Activated CD4-positive, alpha-beta T cell treated with anti-CD3 and anti-CD28 coated beads for 24 hours (primary cell): ENCODE measurements at places on chromosomes 12 and 14.

DNA sequence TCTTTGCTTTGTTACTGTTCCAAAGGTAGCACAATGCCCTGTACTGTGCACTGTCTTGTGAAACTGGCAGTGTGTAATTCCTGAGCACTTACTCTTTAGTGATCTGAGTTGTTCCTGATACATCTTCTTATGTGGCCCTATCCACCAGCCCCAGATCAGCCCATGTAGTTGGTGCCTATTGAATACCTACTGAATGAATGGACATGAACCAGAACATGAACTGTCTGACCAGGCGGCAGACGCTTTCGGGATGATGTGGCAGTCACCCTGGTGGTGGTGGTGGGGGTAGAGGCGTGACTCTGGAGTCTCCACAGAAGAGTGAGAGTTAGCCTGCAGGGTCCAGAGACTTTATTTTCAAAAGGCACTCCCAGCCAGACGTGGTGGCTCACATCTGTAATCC, 46.6 kb upstream of the PAPOLA start:
- no peak for DNase-seq

DNA sequence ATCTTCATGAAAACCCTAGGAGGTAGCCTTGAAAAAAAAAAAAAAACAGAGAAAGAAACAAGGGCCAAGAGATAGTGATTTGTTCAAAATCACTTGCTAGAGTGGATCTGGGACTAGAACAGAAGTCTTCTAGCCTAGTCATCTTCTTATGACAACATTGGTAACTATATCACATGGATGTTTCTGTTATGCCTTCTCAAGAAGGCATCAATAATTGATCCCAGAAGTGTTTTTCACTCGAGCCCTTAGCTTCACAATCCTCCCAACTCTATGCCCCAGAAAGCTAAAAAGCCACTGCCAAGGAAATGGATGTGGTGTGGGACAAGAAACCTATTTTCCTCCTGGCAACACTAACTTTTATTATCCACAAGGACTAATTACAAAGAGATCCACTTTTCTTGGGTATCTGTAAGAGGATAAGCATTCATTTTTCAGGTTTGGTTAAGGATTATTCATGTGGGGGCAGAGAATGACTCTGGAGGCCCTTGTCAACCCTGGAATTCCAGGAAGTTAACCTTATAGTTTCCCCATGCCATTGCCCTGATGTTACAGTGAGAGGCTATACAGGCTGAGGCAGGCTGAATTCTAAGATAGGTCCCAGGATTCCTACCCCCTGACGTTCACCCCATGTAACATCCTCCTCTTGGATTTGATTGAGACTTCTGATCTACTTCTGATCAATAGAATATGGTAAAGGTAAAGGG, 67.7 kb upstream of the CPM start:
- DNase-seq, result no peak

- DNase-seq, result peak; percentile 31
Measured at GRCh38 chr12:51270067-51270950, at the start of gene SMAGP. TSS of gene SMAGP (minus strand) at chr12:51270415. CDS start at chr12:51269278, 1,137 bp downstream.

DNA sequence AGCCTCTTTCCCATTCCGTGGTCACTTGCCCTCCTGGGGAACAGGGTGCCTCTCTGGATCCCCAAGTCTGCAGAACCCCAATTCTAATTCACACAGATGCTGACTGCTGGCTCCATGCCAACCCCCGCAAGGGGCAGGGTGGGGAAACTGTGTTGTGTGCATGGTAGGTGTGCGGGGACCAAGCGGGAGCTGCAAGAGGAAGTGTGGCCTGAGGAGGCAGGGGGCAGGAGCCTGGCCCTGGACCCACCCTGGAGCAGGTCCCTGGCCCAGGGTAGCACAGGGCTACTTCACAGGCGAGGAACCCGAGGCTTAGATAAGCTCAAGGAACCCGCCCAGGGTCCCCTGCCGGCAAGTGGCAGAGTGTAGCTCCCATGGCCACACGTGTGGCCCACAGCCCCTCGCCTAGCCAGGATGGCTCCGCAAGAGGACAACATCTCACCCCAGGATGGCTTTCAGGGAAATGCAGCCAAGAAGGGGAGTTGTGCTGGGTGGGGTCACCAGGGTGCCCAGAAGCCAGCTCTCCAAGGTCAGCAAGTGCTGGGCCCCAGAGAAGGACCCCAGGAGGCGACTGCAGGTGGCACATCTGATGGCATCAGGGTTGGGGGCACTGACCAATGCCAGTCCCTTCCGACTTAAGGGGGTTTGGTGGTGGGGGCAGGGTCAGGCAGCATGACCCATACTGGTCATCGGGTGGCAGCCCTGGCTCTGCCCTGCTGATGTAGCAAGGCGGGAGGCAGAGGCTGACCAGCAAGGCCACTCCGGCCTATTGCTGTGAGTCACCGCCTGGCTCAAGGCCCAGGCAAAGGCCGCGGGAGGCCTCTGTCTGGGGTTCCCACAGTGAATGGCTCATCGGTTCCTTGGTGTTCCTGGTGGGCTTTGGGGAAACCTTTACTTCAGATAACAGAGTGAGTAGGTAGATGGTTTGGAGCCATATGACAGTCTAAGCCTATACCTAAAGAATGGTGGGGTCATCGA, 37.3 kb upstream of the EML1 start:
- DNase-seq, result no peak

DNA sequence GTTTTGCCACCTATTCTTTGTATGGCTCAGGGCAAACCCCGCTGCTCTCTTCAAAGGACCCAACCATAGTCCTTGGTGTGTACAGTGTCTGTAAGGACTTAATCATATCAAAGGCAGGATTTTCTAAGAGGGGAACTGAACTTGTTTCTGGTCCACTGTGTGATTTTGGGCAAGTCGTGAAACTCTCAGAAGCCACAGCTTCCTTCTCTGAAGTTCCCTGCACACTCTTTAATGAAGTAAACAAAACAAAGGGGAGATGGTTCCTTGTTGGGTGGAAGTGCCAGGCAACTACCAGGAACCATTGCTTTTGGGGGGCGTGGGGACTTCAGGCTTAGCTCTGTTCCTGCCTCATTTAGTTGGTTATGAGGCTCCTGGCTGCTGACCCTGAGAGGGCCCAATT, 152.4 kb downstream of the VRK1 start:
- no peak for DNase-seq

- no peak for DNase-seq
Measured at GRCh38 chr12:111616177-111616623, 17.1 kb upstream of the ATXN2 start.

- no peak for DNase-seq
Measured at GRCh38 chr14:44995196-44995595, 33.2 kb downstream of the TOGARAM1 start.

DNA sequence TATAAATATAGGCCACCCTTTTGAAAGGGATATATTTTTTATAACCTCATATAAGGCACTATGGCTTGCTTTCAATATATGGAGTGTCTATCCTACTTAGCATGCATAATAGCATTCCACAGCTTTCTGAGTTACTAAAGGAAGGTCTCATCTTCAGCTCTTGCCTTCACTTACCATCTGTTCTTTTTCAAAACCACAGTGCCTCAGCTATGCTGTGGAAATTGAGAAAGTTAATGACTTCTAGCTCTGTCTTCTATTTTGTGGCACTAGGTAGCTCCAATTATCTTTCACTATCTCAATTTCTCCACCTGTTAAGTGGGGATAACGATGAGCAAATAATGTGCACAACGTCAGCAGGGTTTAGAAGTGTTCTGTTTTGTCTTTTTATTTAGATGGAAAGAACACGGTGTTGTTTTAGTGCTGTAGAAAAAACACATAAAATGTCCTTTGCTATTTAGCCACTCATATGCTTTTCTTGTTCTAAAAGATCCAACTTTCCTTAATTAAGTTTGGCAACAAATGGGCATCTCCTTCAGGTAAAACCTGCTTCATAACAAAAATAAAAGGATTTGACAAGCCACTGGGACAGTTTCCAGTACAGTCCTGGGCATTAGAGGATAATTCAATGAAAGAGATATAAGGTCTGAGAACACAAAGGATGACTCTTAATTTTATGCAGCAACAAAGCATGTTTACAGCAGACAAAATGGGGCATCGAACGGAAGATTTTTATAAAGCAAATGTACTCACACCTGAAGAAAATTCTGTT, 462.0 kb upstream of the SYT1 start:
- DNase-seq, result no peak

DNA sequence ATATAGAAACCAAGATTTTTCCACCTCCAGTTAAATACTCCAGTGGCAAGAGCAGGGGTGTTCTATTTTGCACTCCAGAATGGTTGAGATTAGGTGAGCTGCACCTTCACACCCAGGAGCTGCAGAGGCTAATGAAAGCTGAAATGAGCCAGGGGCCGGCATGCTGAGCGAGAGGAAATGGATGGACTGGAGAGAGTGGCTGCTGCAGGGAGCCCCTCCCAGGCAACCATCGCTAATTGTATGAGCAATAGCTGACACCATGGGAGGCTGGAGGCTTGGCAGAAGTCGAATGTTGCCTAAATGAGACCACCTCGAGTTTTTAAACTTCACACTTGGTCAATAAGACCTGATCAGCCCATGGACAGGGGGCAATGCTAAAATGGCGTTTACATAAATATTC, 301.8 kb upstream of the TMPO start:
- no peak for DNase-seq

DNA sequence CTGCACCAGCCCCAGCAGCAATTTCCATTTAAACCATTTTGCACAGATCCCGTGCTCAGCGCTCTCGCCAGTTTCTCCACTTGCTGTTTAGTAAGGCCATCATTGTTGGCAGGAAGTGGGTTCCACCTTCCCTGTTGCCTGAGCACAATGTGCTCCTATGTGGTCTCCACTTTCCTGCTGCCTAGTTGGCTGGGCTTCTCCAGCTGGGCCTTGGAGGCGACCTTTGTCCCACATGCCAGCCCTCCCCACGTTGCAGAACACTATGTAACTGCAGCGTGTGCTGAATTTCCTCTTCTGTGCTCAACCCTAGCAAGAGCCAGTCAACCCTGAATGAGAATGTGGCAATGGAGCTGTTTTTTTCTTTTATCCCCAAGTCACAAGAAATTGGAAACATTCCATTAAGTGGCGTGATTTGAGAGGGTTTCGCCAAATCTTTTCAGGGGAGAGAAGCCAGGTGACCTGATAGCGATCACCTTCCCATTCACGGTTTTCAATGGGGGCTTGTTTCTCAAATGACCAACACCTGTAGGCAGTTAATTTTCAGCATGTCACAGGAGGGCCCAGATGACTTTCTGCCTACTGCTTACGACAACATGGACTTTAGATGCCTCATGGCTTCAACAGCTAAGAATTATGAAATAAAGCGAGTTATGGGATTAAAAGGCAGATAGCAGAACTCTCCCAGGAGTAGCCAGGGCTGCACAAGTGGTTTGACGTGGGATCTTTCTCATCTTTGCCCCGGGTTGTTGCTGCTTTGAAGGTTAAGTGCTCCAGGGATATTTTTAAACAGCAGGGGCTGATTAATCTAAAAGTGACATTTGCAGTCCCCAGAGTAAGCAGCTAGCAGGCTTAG, at the start of gene ACACB:
Gene ACACB, plus strand, starts transcription at position 830 of the 853 bp plus-strand sequence. CDS start 22,819 bp downstream, outside the sequence.
- no peak for DNase-seq

DNA sequence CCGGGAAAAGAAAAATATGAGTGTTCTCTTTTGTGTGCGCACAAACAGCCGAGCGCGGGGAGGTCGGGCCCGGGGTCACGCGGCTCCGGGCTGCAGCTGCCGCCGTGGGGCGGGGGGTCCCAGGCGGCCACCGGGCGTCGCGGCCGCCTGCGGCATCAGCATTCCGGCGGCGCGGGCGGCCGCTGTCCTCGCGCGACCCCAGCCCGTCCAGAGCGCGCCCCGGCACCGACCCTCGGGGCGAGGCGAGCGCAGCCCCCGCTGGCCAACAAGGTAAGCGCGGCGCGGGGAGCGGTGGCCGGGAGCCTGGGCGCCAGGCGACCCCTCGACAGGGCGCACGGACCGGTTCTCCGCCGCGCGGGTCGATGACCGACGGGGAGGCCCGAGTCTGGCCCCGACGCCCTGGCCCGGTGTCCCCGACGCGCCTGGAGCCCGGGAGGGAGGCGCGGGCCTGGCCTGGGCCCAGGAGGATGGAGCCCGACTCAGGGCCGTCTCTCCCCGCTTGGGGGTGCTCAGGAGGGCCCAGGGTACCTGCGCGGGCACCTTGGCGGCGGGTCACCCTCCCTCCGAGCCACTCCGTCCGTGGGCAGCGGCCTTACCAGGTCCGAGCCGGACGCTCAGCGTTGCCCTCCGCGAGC, 103.9 kb upstream of the DIO3 start:
- no peak for DNase-seq

- DNase-seq, result no peak
Measured at GRCh38 chr14:101253948-101254347, 307.3 kb upstream of the DIO3 start.

DNA sequence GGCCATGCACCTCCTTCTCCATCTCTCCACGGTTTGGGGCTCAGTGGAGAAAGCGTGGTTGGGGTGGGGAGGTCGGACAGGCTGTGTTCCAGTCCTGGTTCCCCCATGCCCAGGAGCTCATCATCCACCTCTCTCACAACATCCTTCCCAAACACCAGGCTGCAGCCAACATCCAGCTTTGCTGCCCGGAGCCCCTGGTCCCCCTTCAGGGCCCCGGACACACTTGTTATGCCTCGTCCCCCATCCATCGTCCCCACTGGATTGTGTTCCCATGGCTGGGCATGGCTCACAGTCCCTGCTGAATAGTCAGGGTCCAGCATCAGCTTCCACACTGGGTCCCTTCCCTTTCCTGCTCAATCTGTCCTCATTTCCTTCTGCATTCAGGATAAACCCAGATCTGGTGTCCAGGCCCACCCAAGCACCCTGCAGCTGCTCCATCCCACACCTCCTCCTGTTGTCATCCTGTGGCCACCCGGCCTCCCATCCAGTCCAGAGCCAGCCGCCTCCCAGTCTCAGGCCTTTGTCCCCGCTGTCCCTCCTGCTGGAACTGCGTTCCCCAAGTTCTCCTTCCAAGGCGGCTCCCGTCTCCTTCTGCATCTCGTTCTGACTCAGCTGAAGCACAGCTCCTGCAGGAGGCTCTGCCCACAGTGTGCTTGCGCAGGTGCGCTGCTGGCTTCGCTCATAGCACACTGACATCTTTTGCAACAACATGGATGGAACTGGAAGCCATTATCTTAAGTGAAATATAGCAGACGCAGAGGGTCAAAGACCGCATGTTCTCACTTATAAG, 211.4 kb upstream of the RTL1 start:
- DNase-seq, result no peak

- no peak for DNase-seq
Measured at GRCh38 chr12:90299121-90299520, 590.5 kb upstream of the ATP2B1 start.

- DNase-seq, result no peak
Measured at GRCh38 chr12:74586251-74586650, 48.6 kb downstream of the ATXN7L3B start.

DNA sequence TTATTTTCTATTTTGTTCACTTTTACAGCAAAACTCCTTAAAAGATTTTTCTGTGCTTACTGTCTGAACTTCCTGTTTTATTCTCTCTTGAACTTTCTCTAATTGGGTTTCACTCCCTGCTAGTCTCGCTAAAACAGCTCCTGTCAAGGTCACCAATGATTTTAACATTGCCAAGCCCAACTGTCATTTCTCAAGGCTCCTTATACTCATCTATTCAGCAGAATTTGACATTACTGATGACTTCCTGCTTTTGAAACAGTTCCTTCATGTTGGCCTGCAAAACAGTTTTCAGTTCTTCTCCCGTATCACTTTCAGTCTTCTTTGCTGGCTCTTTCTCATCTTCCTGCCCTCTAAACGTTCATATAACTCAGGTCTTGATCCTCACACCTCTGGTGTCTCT, 268.5 kb upstream of the USP15 start:
- no peak for DNase-seq

GRCh38 chr14:24713404-24713803, 79.4 kb upstream of the GZMB start:
- no peak for DNase-seq
